ENCODE measurements at places on chromosomes 12 and 14.

DNA sequence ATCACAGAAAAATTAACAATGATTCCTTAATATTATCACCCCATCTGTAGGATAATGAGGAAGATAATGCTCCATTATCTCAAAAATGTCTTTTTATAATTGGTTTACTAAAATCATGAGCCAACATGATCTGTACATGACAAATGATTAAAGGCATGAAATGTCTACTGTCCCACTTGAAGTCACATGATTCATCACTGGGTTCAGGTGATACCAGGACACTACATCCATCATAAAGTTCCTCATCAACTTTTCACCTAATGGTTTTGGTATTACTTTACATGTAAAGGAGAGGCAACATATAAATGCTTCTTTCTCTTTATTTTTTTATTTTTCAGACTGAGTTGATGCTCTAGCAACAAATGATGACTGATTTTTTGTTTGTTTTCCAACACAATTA, 313.3 kb downstream of the MED13L start:
- DNase-seq: no peak

DNA sequence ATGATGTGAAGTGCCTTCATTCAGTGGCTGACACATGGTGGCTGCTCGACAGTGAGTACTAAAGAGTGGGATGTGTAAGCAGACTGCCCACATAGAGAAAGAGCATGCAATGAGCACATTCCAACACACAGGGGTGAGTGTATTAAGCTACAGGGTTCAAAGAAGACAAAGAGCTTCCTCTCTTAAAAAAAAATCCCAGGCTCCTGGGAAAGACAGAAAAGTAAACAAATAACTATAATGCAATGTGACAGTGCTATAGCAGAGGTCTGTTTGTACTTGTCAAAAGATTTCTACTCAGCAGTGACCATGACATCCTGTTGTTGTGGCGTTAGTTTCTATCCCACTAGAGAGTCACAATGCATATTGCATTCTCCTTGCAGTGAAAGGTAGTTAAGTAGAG, 12.4 kb upstream of the PCNX1 start:
- no peak for DNase-seq

DNA sequence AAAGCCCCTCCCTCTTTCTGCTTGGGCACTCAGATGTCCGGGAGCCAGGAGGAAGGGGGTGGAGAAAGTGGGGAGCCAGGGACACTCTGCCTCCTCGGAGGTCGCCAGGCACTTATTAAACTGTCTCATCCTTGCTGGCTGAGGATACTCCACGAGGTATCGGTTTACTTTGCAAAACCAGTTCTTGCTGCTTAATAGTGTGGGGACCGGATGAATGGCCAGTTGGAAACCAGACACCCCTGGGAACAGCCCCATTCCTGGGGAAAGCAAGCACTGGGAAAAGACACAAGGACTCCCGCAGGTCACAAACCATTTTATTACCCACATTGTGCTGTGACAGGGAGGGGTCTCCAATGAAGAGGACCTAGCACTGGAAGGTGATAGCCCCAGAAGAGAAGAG, 34.2 kb downstream of the CCDC88C start:
- no peak for DNase-seq

- no peak for DNase-seq
These were observed 1.8 kb upstream of the CDK17 start for GRCh38 chr12:96402061-96402460.

GRCh38 chr14:38999949-39000348, 103.1 kb downstream of the SEC23A start:
- no peak for DNase-seq

DNA sequence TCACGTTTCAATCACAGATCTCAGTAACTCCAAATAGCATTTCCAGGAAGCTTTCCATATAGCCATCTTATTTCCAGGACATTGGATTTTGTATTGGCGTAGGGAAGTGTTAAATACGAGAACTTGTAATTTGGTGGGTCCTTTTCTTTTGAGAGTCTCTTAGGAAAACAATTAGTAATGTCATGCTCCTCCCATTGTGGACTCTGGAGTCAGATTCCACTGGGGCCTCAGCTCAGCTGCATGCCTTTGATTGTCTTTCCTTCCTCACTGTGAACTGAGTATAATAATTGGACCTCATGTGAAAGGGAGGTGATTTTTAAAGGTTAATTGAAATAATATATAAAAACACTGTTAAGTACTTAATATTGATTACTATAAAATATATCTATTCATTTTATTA, 462.6 kb downstream of the NPAS3 start:
- DNase-seq: no peak

DNA sequence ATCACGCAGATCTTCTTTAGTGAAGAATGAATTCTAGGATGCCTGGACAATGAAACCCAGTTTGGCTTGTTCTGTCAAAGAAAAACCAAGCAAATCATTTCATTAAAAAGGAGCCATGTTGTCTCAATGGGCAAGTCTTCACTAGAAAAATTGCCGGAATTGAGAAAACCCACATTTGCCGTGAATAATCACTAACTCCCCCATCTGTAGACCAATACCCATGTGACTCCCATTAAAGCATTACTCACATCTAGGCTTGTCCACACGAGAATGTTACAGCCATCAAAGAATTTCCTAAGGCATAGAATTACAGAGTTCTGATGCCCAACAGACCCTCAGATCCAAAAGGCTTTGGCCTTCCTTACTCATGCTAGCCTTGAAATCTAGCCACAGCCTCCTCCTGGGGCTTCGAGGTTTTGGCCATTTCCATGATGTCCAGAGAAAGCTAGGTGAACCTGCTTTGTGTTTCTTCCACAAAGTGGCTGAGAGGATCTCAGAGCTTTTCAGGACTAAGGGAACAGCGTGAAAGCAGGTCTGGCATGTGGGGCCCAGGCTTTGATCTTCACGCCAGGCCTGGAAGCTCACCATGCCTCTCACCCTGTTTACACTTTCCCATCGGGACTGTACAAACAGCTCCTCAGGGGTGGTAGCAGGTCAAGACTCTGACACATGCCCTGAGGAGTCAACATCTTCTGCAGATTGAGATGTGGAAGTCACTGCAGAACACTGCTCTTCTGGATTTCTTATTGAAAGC, 12.1 kb downstream of the SLC7A8 start:
- no peak for DNase-seq

- no peak for DNase-seq
These were observed 8.1 kb downstream of the PTPN6 start for GRCh38 chr12:6959058-6959804.

DNA sequence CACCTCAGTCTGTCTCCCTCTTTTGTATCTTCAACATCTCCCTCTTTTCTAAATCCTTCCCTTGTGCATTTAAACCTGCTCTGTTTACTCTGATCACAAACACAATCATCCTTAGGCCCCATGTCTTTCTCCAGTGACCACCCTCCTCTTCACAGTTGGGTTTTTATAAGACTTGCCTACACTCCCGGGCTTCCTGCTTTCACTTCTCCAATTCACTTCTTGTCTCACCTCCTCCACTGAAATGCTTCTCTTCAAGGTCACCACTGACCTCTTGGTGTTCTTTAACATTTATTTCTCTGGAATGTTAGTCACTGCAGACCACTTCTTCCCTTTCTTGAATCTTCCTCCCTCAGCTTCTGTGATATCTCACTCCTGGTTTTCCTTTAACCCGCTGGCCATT, 8.7 kb upstream of the SMCO2 start:
- no peak for DNase-seq

DNA sequence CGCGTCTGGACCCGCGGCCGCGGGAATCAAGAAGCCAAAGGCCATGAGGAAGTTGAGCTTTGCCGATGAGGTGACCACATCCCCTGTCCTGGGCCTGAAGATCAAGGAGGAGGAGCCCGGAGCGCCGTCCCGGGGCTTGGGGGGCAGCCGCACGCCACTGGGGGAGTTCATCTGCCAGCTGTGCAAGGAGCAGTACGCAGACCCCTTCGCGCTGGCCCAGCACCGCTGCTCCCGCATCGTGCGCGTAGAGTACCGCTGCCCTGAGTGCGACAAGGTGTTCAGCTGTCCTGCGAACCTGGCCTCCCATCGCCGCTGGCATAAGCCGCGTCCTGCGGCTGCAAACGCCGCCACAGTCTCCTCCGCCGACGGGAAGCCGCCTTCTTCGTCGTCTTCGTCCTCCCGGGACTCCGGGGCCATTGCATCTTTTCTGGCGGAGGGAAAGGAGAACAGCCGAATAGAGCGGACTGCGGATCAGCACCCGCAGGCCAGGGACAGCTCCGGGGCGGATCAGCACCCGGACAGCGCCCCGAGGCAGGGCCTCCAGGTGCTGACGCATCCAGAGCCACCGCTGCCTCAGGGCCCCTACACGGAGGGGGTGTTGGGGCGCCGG, 1.0 kb downstream of the INSM2 start:
- DNase-seq: peak; percentile 49

DNA sequence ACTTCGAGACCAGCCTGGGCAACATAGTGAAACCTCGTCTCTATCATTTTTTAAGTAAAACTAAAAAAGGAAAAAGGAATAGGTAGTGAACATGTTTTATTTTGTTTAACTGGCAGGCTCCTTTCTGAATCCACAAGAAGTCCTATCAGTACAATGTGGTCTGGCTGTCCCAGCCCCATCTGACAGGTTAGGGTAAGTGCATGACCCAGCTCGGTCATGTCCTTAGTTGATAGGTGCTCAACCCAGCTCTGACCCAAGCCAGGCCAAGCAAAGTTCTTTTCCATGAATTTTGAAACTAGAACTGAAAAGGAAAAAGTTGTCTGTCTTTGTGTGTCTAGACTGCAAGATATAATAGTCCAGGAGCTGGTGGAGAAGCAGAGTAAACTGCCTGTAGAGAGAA, 4.7 kb upstream of the NRDE2 start:
- no peak for DNase-seq

DNA sequence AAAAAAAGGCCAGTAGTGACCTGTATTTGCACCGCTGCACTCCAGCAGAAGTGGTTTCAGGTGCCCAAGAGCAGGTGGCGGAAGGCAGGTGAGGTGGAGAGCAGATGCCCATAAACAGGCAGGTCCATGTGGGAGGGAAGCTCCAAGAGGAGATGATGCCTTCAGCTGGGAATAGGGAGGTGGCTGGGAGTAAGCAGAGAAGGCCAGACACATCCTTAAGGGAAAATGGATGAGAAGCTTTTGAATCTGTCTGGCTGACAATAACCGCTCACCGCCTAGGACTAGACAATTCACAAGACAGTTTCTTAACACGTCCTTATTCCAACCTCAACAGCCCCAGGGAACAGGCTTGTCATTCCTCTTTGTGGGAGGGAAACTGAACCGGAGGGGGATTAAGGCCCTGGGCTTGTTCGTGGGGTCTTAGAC, 43.9 kb upstream of the PLEKHG6 start:
- no peak for DNase-seq

- DNase-seq: no peak
These were observed 164.7 kb downstream of the SUDS3 start for GRCh38 chr12:118541071-118541470.

- no peak for DNase-seq
These were observed 266.8 kb upstream of the CLEC14A start for GRCh38 chr14:38522724-38523123.

DNA sequence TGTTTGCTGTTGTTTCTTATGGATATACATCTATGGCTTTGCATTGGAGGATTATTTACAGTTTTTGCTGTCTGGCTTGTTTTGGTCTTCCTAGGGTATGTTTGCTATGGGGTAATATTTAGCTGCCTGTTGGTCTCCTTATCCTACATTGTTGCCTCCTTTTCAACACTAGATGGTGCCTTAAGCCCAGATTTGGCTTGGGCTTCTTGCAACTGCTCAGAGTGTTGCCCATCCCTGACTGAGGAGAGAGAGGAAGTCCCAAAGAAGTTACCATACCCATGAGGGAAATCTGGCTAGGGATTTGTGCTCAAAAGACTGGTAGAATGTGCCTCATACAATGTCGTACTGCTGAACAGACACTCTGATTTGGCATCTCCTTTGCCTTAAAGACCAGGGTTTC, 94.6 kb upstream of the MUCL1 start:
- no peak for DNase-seq

GRCh38 chr12:65466911-65467310, 188.4 kb downstream of the MSRB3 start:
- no peak for DNase-seq

- no peak for DNase-seq
These were observed 239.1 kb downstream of the SSPN start for GRCh38 chr12:26434299-26435068.

DNA sequence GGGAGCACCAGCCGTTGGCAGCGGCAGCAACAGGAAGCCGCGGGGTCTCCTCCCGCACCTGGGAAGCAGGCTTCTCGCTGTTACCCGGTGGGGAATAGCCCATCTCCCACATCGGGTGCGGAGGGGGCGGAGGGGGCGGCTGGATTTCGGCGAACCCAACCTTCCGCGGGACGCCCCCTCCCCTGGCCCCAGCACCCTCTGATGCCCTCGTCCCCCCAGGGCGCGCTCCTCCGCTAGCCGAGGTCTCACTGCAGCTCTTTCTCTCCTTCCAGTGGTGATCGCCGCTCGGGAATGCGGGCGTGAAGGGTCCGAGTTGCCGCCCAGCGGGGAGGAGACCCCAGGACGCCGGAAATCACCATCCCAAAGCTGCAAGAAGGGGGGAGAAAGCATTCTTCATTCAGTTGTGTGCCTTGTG, 303 bp downstream of the SAMD4A start:
- DNase-seq: no peak

- no peak for DNase-seq
These were observed 138.0 kb upstream of the EGLN3 start for GRCh38 chr14:34088914-34089313.

GRCh38 chr12:10543499-10543898, 37.8 kb downstream of the EIF2S3B start:
- no peak for DNase-seq

DNA sequence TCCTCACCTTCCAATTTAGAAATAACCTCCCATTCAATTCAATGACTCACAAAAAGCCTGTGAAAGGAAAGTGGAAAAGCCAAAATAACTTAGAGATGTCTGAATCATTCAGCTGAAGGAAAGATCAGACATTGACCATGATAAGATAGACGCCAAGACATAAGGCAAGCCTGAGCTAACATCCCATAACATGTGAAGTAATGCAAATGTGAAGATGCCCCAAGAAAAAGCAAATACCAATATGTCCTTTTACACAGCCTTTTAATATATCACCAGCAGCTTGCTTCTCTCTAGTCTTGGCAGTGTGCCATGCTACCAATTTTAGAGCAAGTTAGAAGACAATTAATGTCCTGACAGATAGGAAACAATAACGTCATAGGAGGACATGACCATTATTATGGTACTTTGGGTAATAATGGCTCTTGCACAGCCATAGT, 2.4 kb upstream of the NUMB start:
- DNase-seq: no peak

GRCh38 chr12:112777387-112778310, 13.9 kb upstream of the RPH3A start:
- DNase-seq: no peak

DNA sequence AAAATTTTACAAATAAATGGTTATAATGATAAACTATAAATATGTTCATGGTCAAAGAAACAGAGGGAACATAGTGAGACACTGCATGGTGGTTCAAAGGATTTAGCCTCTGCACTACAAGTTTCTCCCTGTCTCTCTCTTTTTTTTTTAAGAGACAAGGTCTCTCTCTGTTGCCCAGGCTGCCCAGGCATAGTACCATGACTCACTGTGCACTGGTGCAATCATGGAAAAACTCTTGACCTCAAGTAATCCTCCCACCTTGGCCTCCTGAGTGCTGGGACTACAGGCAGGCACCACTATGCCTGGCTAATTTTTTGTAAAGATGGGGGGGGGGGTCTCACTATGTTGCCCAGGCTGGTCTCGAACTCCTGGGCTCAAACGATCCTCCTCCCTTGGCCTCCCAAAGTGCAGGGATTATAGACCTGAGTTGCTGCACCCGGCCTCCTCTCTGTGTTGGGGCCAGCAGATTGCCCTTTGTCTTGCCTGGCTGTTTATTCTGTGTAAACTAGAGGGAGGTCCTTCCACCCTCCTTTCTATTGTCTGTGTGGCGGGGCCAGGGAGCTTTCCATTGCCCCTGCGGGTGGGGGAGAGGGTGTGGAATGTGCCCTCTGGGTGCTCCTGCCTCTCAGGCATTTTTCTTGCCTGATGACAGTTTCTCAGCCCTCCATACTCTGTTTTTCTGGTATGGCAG, 22.1 kb downstream of the MTHFD1 start:
- no peak for DNase-seq

Measured in activated CD4-positive, alpha-beta T cell treated with anti-CD3 and anti-CD28 coated beads for 24 hours (primary cell).